NCI-H1105 (cell line): ENCODE measurements at places on chromosomes 2 and 18.

DNA sequence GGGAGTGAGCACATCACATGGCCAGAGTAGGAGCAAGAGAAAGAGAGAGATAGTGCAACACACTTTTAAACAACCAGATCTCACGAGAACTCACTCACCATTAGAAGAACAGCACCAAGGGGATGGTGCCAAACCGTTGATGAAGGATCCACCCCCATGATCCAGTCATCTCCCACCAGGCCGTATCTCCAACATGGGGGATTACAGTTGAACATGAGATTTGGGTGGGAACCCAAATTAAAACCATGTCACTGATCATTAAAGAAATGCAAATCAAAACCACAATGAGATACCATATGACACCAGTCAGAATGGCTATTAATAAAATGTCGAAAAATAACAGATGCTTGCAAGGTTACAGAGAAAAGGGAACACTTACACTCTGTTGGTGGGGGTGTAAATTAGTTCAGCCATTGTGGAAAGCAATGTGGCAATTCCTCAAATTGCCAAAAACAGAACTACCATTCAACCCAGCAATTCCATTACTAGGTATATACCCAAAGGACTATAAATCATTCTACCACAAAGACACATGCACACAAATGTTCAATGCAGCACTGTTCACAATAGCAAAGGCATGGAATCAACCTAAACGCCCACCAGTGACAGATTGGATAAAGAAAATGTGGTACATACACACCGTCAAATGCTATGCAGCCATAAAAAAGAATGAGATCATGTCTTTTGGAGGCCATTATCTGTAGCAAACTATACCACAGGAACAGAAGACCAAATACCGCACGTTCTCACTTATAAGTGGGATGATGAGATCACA lies 137.1 kb downstream of the COL6A3 start:
- no peak for DNase-seq

DNA sequence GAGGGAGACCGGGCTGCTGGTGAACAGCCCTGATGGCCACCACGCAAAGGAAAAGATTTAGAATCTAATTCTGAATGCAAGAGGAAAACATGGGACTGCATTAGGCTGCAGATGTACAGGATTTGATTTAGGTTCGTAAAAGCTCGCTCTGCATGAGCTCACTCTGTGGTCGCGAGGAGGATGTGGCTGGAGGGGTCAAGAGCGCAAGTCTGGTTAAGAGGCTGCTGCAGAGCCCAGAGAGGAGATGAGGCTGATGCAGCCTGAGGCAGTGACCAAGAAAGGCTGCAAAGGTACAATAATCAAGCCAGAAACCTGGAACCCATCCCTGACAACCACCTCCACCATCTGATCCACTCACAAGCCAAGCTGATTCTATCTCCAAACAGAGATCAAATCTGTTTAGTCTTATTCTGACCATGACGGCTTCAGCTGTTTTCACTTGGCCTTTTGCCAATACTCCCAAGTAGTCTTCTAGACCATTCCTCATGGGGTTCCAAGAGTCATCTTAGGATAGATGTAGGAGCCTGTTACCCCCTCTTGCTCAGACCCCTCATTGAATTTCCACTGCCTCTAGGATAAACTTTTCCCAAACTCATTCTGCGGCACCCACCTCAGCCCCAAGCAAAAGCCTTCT lies 58.9 kb upstream of the ARL4C start:
- DNase-seq: no peak

GRCh38 chr18:73164430-73164829 lies 296.6 kb upstream of the NETO1 start:
- no peak for DNase-seq

- DNase-seq: no peak
These were observed 454.9 kb upstream of the CHAC2 start for GRCh38 chr2:53312721-53313120.

- no peak for DNase-seq
These were observed 547.1 kb upstream of the ZEB2 start for GRCh38 chr2:145066856-145067548.

GRCh38 chr2:1670636-1671035 lies 73.7 kb downstream of the PXDN start:
- no peak for DNase-seq

- DNase-seq: no peak
These were observed 75.4 kb upstream of the SLC35G4 start for GRCh38 chr18:11533942-11534496.

DNA sequence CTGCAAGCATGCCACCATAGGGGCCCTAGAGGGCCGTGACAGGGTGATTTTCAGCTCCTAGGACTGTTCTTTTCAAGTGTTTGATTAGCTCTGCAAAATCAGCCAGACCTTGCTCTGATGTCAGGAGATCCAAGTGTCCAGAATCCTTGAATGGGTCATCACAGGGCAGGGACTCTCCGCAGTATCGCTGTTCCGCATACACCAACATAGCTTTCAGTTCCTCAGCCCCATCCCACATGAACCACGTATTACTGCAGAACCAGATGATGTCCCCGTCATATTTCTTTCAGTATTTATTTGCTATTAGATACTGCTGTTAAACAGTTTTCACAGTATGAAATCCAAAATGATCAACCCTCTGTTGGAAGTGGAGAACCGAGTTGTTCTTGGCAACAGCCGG lies 46.6 kb upstream of the RFX8 start:
- DNase-seq: no peak

GRCh38 chr2:173252581-173252980 lies 102.1 kb upstream of the CDCA7 start:
- no peak for DNase-seq

DNA sequence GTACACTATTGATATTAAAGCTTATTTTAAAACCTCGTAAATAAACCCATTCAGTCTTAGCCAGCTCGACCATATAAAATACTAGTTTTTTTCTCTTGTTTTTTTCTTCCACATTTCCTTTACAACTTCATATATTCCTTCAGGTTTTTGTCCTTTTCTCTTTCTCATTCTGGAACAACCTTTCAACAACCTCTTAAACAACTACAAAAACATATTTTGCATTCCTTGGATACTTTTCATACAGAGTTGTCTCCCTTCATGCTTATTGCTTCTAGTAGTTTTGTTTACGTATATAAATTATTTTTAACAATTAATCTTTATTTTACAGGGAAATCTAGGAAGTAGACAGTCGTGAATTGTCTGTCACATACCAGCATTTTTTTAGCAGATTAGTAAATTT lies 41.2 kb downstream of the COMMD1 start:
- DNase-seq: no peak

DNA sequence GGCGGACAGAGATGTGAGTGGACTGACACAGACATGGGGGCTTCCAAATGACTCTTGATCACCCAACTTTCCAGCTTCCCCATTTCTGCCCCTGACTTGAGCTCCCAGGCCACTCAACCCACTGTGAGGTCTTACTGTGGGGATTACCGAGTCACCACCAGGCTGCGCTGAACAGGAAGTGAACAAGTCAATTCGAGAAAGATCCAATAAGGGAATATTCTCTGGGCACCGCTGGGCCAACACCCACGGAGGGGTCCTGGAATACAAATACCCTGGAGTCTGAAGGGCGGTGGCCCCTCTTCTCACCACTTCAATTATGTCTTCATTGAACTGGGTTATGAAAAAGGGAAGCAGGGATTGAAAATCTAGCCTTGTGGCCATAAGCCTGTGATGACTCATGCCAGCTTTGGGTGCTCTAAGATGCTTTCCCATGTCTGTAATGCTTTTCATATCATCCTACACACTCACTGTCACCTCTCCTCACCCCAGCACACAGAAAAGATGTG lies 37.7 kb downstream of the BCL11A start:
- DNase-seq: no peak

DNA sequence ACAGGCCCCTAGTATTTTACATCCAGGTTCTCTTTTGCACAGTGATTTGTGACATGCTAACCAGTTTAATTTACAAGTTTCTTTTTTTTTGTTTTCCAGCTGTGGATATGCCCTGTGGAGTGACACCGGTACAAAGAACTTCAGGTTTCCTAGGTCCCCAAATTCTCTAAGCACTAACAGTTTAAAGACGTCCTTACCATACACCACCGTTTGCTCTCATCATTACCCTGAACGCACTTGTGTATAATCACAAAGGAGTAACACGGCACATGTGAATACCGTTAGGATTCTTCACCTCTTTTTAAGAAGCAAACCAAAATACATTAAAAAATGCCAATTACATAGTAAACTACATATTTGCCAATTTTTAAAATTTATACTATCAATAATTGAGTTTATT lies 853 bp downstream of the LANCL1 start:
- DNase-seq: no peak

GRCh38 chr18:4068552-4069158 lies 386.5 kb downstream of the DLGAP1 start:
- DNase-seq: no peak

GRCh38 chr2:6667326-6667725 lies 198.4 kb downstream of the CMPK2 start:
- DNase-seq: no peak

- DNase-seq: no peak
These were observed 86.1 kb upstream of the BZW1 start for GRCh38 chr2:200725596-200725995.

DNA sequence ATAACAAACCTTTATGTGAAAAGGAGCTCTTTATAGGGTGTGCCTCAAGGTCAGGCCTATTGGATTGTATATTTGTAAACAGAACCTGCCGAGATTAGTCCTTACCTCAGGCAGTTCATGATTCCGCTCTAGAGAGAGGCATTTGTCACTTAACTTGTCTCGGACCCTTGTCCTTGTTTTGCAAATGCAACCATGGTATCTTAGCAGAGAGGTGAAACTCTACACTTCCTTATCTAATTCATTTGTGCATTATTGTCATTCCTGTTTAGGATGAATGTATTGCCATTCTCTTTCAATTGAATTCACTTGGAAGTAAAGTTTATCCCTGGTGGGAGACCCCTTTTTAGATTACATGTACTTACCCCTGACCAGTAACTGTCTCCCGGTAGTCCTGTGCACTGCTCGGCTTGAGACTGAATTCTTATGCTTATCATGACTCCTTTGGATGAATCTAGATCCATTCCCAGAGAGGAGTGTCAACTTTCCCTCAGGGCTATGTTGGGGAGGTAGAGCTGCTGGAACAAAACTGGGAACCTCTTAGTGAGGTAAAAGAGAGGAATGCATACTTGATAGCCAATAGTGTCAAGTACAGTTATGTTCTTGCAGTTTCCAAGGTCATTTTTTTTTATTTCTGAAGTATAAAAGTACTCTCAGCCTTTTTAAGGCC lies 46.6 kb downstream of the SGPP2 start:
- DNase-seq: no peak

DNA sequence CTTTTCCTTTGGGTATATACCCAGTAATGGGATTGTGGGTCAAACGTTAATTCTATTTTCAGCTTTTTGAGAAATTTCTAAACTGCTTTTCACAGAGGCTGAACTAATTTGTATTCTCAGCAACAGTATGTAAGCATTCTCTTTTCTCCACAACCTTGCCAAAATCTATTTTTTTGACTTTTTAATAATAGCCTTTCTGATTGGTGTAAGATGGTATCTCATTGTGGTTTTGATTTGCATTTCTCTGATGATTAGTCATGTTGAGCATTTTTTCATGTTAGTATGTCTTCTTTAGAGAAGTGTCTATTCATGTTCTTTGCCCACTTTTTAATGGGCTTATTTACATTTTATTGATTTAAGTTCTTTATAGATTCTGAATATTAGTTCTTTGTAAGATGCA lies 145.5 kb downstream of the TRABD2A start:
- DNase-seq: no peak

GRCh38 chr2:3414133-3414860 lies 34.8 kb downstream of the TRAPPC12 start:
- DNase-seq: no peak

- no peak for DNase-seq
These were observed 11.6 kb upstream of the PSD4 start for GRCh38 chr2:113162173-113162572.

GRCh38 chr2:142395291-142395690 lies 264.5 kb upstream of the LRP1B start:
- DNase-seq: no peak

- DNase-seq: no peak
These were observed 86.2 kb downstream of the METTL8 start for GRCh38 chr2:171347591-171348032.

- no peak for DNase-seq
These were observed 31.2 kb upstream of the OTOF start for GRCh38 chr2:26509141-26509540.

DNA sequence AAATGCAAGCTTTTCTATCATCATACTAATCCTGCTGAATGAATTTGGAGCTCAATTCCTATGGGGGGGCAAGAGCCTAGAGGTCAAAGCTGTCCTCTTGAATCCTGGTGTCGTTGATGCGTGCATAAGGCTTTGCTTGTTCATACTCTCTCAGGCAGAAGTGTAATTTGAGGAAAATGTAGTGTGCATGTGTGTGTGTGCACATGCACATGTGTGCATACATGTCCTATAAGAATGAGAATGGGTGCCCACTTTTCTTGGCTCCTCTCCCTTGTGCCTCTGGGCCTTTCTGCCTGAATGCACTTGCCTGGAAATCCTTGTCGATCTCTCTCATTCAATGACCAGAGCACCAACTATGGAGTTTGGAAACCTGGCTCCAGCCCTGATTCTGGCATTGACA lies 28.5 kb upstream of the C18orf32 start:
- DNase-seq: no peak

GRCh38 chr2:144256996-144257707 lies 262.8 kb downstream of the ZEB2 start:
- DNase-seq: no peak

DNA sequence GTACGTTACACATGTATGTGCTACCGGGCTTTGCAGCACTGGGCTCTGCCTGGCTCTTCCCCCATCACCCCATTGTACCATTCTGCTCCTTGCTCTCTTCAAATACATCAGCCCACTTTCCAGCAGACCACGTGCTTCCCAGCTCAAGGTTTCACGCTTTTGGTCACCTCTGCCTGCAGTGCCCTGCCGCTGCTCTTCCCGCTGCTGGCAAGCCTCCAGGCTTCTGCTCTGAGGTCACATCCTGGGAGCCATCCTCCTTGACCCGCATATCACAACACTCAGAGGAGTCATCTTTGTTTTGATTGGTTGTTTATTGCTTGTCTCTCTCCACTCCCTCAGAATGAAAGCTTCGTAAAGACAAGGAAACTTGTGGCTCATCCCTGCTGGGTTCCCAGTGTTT lies 34.1 kb downstream of the KIF5C start:
- DNase-seq: no peak

DNA sequence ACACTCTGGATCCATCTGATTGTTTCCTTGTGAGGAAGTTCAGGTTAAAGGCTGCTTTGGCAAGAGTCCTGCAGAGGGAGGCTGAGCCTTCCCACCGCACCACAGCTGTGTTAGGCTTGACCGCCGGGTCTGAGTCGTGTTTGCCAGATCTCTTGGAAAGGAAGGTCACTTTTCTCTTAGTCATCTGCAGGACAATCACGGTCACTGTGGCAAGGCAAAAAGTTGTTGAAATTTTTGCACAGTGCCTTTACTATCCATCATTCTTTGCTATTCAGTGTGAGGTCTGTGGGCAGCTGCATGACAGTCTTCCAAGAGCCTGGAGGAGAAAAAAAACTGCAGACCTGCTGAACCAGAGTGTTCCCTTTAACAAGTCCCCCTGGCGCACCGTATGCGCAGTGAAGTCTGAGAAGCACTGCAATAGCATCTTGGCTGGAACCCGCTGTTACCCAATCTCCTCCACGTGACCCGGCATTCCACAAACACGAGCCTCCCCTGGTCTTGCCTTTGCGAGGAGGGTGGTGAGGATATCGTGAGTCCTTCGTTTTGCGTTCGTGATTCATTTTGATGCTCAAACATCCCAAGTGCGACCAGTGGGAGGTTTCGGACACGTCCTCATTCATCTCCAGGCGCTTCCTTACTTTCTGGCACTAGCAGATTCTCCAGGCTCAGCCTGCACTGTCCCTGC lies 23.0 kb downstream of the BIN1 start:
- DNase-seq: no peak
